T-cell (primary cell): ENCODE measurements at places on chromosomes 6 and 20.

DNA sequence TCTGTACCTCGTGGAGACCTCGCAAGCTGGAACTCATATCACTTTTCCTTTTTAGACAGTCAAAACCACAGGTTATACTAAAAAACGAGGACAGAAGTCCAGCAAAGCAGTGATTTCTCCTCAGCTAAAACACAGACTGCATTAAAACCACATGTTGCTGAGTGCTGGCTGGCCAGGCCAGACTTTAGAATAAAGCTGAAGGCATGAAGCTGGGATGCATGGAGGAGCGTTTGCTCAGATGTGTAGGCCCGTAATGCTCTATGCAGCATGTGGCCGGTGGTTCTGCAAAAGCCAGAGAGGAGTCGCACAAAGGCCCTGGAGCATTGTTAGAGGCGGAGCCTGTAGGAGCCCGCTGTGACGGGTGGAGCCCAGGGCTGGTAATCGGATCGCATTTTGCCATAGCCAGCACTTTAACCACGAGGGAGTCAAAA, 83.6 kb downstream of the SMOC2 start:
- H3K27me3 ChIP-seq, result peaks cover 25% of the 10 kb centered on the region
- H3K4me3 ChIP-seq, result no peak overlapping the region
- no peak for DNase-seq
- no peak overlapping the region for H3K27ac ChIP-seq

GRCh38 chr6:39822846-39823815, 31.0 kb downstream of the DAAM2 start:
- DNase-seq, result no peak
- no peaks in the 10 kb centered on the region for H3K4me1 ChIP-seq
- H3K36me3 ChIP-seq, result no peaks in the 10 kb centered on the region
- H3K4me3 ChIP-seq, result no peak overlapping the region
- peaks cover 9% of the 10 kb centered on the region for H3K27me3 ChIP-seq

- no peaks in the 10 kb centered on the region for H3K4me1 ChIP-seq
- H3K27me3 ChIP-seq, result no peaks in the 10 kb centered on the region
- H3K4me3 ChIP-seq, result no peak overlapping the region
- no peak overlapping the region for H3K27ac ChIP-seq
- no peaks in the 10 kb centered on the region for H3K36me3 ChIP-seq
- no peak for DNase-seq
Measured at GRCh38 chr6:162704001-162704400, 23.6 kb downstream of the PRKN start.

- DNase-seq, result no peak
- no peak overlapping the region for H3K4me3 ChIP-seq
- no peak overlapping the region for H3K27ac ChIP-seq
- no peaks in the 10 kb centered on the region for H3K4me1 ChIP-seq
- no peaks in the 10 kb centered on the region for H3K36me3 ChIP-seq
Measured at GRCh38 chr6:160162030-160162566, 40.5 kb downstream of the SLC22A1 start.

GRCh38 chr6:43468748-43469681, 8.4 kb upstream of the TJAP1 start:
- no peaks in the 10 kb centered on the region for H3K36me3 ChIP-seq
- no peaks in the 10 kb centered on the region for H3K27me3 ChIP-seq
- no peak for DNase-seq
- no peaks in the 10 kb centered on the region for H3K4me1 ChIP-seq
- no peak overlapping the region for H3K27ac ChIP-seq

- H3K27me3 ChIP-seq, result peaks cover 5% of the 10 kb centered on the region
- no peak for DNase-seq
- peaks cover 26% of the 10 kb centered on the region for H3K4me1 ChIP-seq
Measured at GRCh38 chr20:2741881-2742280, 49.3 kb downstream of the EBF4 start.

GRCh38 chr6:18362058-18362561, 25.0 kb upstream of the RNF144B start:
- H3K27ac ChIP-seq, result no peak overlapping the region
- H3K4me3 ChIP-seq, result no peak overlapping the region
- H3K36me3 ChIP-seq, result no peaks in the 10 kb centered on the region
- H3K27me3 ChIP-seq, result peaks cover 8% of the 10 kb centered on the region
- no peak for DNase-seq
- no peaks in the 10 kb centered on the region for H3K4me1 ChIP-seq

DNA sequence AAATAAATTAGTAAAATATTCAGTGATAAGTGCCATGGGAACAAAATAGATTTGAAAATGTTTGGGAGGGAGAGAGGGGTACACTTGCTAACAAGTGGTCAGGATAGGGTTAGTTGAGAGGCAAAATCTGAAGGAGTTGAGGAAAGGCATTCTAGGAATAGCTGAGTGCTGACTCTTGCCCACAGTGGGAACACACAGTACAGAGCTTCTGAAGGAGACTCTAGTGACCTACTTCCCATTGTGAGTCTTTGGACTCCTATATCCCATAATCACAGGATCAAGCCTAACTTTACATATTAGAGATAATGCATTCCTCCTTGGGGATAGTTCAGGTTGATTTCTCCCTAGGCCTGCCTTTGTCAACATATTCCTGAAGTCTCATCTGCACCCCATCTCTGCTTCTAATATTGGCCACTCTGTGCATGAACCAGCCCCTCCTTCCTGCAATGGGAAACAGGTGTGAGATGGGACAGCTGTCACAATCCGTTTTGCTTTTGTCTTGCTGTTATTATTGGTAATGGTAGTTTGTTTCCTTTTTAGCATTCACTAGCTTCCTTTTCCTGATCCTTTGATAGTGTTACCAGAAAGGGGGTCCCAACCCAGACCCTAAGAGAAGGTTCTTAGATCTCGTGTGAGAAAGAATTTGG, 2.6 kb upstream of the TRIM38 start:
- peak overlapping the region; percentile 93 for H3K27ac ChIP-seq
- H3K36me3 ChIP-seq, result no peaks in the 10 kb centered on the region
- DNase-seq, result no peak
- no peaks in the 10 kb centered on the region for H3K27me3 ChIP-seq
- H3K4me3 ChIP-seq, result no peak overlapping the region

GRCh38 chr6:137827977-137828810, 38.9 kb upstream of the TNFAIP3 start:
- H3K4me1 ChIP-seq, result peaks cover 31% of the 10 kb centered on the region
- DNase-seq, result no peak
- no peaks in the 10 kb centered on the region for H3K36me3 ChIP-seq
- no peaks in the 10 kb centered on the region for H3K27me3 ChIP-seq

GRCh38 chr6:72712910-72713309, 91.0 kb downstream of the KCNQ5 start:
- no peaks in the 10 kb centered on the region for H3K4me1 ChIP-seq
- H3K27ac ChIP-seq, result no peak overlapping the region
- no peak for DNase-seq
- no peaks in the 10 kb centered on the region for H3K36me3 ChIP-seq
- no peaks in the 10 kb centered on the region for H3K27me3 ChIP-seq

DNA sequence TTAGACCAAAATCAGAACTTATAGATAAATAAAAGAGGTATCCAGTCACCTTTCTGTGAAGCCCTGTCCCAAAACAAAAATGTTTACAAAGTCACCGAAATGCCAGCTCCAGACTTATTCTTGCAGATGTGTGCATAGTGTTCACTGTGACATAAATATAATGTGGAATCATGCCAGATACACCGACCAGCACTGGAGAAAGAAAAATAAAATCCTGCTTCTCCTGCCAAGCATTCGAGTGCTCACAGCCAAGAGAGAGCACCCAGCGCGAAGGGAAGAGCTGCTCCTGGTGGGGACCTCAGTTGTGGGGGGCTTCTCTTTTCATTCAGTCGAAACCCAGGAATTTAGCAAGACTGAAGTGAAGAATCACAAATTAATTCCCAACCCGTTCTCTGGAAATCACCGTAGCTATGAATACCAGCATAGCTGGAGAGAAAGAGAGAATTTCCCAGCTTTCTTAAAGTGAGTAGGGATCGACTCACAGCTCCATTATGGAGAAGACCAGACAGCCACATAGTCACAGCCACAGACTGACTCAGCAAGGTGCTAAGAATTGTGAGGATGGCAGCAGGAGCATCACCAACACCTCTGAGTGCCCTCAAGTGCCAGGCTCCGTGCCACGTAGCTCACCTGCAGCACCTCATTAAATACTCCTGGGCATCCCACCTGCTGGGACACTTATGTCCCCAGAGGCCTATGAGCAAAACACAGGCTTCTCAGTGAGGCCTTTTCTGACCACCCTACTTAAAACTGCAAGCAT, 33.2 kb downstream of the BFSP1 start:
- H3K4me3 ChIP-seq, result no peak overlapping the region
- no peaks in the 10 kb centered on the region for H3K4me1 ChIP-seq
- H3K27ac ChIP-seq, result no peak overlapping the region
- H3K36me3 ChIP-seq, result no peaks in the 10 kb centered on the region
- peaks cover 8% of the 10 kb centered on the region for H3K27me3 ChIP-seq
- no peak for DNase-seq

- no peak for DNase-seq
- no peaks in the 10 kb centered on the region for H3K27me3 ChIP-seq
- H3K4me3 ChIP-seq, result no peak overlapping the region
- no peaks in the 10 kb centered on the region for H3K36me3 ChIP-seq
Measured at GRCh38 chr20:14446446-14446845, 109.0 kb upstream of the FLRT3 start.

DNA sequence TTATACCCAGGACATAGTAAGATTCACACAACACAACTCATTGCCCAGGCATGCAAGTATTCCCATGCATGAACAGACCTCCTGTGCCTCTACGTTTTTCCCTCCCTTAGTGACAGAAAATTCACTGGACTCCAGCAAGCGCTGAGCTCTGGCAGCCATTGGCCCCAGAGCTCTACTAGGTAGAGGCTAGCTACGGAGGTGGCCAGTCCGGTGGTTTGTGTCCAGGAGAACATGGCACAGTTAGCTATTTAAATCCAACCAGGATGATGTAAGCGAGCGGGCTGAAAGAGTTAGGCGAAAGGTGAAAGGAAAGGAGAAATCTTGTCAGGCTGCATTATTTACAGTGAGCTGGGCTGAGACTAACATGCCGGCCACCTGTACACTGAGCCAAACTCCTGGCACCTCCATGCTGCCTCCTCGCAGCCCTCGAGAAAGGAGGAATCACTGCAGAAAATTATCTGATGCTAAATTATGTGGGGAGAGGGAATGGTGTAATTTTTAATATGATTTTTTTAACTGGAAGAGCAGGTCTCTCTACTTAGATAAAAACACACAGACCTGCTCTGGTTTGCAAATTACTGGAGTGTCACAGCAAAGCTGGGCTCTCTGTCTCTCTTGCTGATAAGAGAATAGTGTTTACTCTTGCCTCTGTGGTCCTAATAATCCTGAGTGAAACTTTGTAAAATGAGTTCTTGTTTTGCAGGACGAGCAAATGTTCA, 50.1 kb upstream of the ARMC2 start:
- peak overlapping the region; percentile 33 for H3K27ac ChIP-seq
- no peak for DNase-seq
- no peak overlapping the region for H3K4me3 ChIP-seq
- no peaks in the 10 kb centered on the region for H3K36me3 ChIP-seq

- peak; percentile 27 for DNase-seq
- peaks cover 11% of the 10 kb centered on the region for H3K4me1 ChIP-seq
- no peaks in the 10 kb centered on the region for H3K36me3 ChIP-seq
- H3K27me3 ChIP-seq, result no peaks in the 10 kb centered on the region
- no peak overlapping the region for H3K27ac ChIP-seq
Measured at GRCh38 chr6:53734473-53735299, 60.1 kb upstream of the LRRC1 start.

DNA sequence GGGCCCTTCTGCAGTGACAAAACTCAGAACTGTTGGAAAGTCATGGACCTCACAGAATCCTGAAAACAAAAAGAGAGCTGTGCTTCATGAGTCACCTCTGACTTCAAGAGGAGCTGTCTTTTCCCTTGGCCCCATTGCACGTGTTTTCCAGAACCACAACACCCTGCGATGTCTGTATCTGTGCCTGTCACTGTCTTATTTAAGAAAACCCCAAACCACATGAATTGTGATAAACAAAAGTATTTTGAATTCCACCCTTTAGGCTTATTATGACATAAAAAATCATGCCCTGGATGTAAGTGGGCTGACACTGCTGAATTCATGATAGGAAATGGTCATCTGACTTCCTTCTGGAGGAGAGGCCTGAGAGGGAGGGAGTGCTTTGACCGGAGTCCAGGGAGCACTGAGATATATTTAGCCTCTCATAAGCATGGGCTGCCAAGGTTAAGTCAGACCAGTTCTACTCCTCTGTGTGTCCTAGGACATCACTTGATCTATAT, 96.4 kb upstream of the DUSP22 start:
- DNase-seq, result peak; percentile 24
- no peaks in the 10 kb centered on the region for H3K27me3 ChIP-seq
- H3K27ac ChIP-seq, result no peak overlapping the region
- no peak overlapping the region for H3K4me3 ChIP-seq
- H3K36me3 ChIP-seq, result no peaks in the 10 kb centered on the region

- H3K36me3 ChIP-seq, result peaks cover 81% of the 10 kb centered on the region
- no peak overlapping the region for H3K4me3 ChIP-seq
- H3K27ac ChIP-seq, result no peak overlapping the region
- H3K4me1 ChIP-seq, result no peaks in the 10 kb centered on the region
Measured at GRCh38 chr20:3027987-3028386, 15.4 kb upstream of the GNRH2 start.

DNA sequence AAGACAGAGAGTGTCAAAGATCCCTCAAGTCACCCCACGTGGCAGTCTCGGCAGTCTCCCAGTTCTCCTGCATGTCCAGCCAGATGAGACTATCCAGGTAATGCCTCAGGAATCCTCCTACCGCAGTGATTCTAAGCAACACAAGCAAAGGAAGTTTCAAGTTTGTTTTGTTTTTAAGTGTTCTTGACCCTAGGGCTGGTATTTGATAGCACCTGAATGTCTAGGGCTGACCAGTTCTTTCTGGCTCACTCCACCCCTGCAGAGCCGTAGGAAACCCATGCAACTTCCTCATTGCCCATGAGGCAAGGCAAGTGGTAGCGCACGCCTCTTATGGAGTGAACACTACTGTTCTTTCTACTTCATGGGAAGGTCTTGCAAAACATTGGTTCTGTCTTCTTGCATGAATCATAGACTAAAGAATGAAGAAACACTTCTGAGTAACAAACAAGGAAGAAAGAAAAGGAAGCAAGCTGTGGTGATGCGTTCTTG, 24.8 kb upstream of the FOXQ1 start:
- H3K4me1 ChIP-seq, result no peaks in the 10 kb centered on the region
- DNase-seq, result no peak
- H3K36me3 ChIP-seq, result no peaks in the 10 kb centered on the region
- no peak overlapping the region for H3K27ac ChIP-seq

DNA sequence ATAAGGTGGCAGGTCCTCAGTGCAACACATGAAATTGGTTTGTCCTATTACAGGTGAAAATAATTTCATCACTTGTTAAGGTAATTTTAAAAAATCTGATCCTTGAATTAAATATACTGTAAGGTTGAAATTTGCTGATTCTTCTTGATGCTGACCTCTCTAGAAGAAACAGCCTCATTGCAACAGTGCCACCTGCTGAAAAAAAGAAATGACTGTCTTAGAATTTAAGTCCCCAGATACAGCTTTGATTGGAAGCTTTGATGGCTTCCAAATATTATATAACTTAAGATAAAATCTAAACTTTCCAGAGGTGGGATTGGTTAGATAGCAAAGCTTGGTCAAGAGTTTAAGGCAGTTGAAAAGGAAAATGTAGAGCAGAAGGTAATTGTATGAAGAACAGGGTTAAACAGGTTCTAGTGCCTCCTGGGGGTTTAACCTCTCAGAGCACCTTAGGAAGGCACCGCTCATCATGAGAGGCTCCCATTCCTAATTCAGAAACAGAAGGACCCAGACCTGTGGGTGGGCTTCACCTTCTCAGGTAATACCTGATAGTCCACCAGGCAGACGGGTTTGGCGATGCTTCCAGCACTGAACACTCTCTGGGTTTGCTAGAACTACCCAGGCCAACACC, 401.0 kb downstream of the PAX1 start:
- no peak overlapping the region for H3K27ac ChIP-seq
- no peaks in the 10 kb centered on the region for H3K4me1 ChIP-seq
- H3K36me3 ChIP-seq, result no peaks in the 10 kb centered on the region
- no peak overlapping the region for H3K4me3 ChIP-seq
- H3K27me3 ChIP-seq, result no peaks in the 10 kb centered on the region
- DNase-seq, result no peak
